ENCODE measurements at places on chromosomes 6 and 20. TPM values are rescaled to one million over a fixed set of nuclear protein-coding genes. Genes with fewer than 3 reads are reported as not detected.

The ADGRF1 gene
- under 0.01 TPM for total RNA-seq

The KCNK17 gene
- not detected for total RNA-seq

- no peak for DNase-seq
These were observed 1.7 kb upstream of the PRELID3B start for GRCh38 chr20:59044295-59044694.

GRCh38 chr6:51842804-51843378 lies 244.5 kb downstream of the PKHD1 start:
- DNase-seq = no peak

GRCh38 chr20:56247954-56248782 lies at the start of gene MC3R:
Gene MC3R (plus strand): TSS chr20:56248732. CDS start chr20:56248844, 112 bp downstream.
- peak; percentile 34 for DNase-seq

- no peak for DNase-seq
These were observed 277.0 kb upstream of the TBX18 start for GRCh38 chr6:85041376-85041775.

DNA sequence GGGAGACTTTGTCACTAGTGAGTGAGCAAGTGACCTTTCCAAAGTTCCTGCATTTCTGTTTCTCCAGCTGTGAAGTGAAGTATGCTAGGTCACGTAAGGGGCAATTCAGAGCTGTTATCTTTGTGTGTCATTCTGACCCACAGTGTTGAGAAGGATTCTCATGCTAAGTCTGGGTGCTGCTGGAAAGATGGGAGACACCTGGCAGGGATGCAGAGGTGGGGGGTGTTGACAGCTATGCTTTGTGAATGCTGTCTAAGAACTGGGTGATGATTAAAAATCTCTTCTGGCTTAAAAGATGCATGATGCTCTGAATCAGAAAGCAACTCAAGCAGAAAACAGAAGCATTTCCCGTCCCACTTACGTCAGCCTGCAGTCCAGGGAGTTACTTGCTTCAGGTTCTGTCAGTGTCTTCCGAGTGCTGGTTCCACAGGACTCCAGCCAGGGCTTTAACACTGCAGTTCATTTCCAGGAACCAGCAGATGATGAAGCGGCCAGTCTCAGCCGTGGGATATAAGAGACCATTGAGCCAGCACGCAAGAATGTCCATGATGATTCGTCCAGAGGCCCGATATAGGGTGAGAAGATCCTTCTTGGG lies 30.9 kb upstream of the ASXL1 start:
- DNase-seq = peak; percentile 71

The WFDC12 gene
- not detected for total RNA-seq

The FOXS1 gene
- 1.7 TPM for total RNA-seq

DNA sequence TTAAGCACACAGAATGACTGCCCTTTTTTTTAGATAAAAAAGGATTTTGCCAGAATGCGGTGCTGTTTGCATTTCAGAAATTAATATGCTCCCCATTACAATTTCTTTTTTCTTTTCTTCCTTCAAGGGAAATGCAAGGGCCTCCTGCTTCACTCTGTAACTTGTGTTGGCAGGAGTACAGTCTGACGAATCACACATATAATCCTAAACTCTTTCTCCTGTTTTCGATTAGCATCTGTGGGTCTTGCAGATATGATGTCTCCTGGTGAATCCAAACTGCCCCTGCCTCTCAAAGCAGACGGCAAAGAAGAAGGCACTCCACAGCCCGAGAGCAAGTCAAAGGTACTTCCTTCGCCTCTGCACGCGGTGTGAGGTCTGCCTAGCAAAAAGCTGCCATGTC lies 149.5 kb downstream of the TMEM242 start:
- no peak for DNase-seq

The PPP1R14C gene
- total RNA-seq = not detected

DNA sequence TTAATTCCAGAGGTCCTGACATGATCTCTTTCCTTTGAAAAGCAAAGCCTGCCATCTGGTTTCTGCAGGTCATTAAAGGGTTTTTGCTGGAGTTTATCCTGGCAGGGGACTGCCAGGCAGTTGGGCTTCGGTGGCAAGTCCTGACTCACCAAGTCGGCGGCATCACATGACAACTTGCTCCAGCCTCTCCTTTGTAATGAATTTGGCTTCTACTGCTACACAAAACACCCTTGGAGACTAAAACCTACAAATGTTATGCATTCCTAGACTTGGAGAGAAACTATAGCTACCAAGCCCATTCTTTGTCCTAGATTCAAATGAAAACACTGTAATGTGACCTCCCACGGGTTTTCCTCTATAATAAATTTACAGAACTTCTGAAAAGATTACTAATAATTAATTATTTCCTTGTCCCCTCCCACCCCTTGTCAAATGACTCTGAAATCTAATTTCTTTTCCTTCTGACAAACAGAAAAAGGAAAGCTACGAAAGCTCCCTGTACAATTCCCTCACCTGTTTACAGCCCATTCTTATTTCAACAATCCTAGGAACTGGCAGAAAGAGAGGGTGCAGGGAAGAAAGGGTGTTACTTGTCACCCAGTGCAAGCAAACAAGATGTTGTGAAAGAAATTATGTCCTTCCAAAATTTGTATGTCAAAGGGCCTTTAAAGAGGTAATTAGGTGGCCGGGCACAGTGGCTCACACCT lies 62.9 kb downstream of the QRSL1 start:
- DNase-seq = peak; percentile 25

The OR12D3 gene
- total RNA-seq = not detected

GRCh38 chr6:26136321-26136720 lies 49.1 kb downstream of the HFE start:
- no peak for DNase-seq

The DEFB124 gene
- not detected for total RNA-seq

The TMX4 gene
- 36.1 TPM for total RNA-seq

DNA sequence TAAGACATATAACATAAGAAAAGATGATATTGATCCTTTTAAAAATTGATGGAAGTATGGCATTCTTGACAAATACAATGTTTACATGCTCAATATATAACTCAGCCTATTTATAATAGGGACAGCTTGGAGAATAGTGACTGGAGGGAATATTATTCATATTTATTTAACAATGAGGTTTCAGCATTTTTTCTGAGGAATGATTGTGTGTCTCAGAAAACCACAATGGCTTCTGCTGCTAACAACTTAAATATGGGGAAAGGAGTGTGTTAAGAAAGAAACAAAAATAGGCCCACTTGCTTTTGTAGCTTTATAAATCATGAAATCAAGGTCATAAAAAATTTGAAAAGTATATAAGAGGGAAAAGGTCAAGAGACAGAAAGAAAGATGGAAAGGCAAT lies 163.2 kb upstream of the TBX18 start:
- DNase-seq = no peak

The LAMA4 gene
- 197 TPM for total RNA-seq

The TBCC gene
- 38.7 TPM for total RNA-seq

GRCh38 chr6:152100183-152100618 lies 292.7 kb downstream of the ESR1 start:
- DNase-seq = peak; percentile 76

- DNase-seq = no peak
These were observed 11.3 kb upstream of the KCNK16 start for GRCh38 chr6:39333644-39334438.

- DNase-seq = no peak
These were observed 248.7 kb downstream of the ZNF217 start for GRCh38 chr20:53344891-53345290.

- DNase-seq = no peak
These were observed 15.1 kb downstream of the SOX4 start for GRCh38 chr6:21608601-21609000.

DNA sequence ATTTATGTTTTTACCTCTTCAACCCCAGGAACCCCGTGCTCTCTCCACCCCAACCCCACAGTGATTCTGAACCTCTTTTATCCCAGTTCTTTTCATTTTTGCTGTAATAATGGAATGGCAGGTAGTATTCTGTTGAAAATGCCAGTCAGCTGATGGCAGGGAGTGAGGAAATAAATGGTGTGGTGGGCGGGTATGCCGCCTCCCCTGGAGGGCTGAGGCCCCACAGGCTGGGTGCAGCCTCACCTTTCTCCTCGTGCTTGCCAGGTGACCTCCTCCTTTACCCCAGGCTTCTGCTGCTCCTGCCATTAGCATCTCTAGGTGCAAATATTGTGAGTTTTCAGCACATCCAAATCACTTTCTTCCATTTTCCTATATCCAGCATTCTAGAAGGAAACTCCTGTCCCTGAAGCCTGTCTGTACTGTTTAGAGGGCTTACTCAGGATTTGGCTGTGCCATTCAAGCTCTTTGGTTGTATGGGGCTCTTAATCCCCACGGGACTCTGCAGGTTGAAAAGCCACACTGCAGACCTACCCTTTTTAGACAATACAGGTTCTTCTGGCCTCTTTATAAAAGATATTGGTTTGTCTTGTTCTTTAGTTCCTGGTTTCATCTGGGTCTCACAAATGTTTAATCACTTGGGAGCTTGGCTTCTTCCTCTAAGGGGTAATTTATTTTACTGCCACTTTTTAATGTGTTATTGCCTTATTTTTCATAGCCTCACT lies 201.8 kb downstream of the JARID2 start:
- DNase-seq = no peak

GRCh38 chr6:13438126-13438525 lies 49.3 kb downstream of the GFOD1 start:
- DNase-seq = no peak

- no peak for DNase-seq
These were observed 868 bp downstream of the METTL24 start for GRCh38 chr6:110357298-110357663.

GRCh38 chr20:50911716-50912115 lies 19.5 kb downstream of the ADNP start:
- DNase-seq = no peak

The PRRT1 gene
- total RNA-seq = under 0.01 TPM

GRCh38 chr6:20203561-20204511 lies 8.4 kb downstream of the MBOAT1 start:
- DNase-seq = peak; percentile 47

The SLC17A1 gene
- not detected for total RNA-seq

- DNase-seq = no peak
These were observed 49.5 kb downstream of the HDAC2 start for GRCh38 chr6:113921299-113921904.

The HLA-E gene
- 165 TPM for total RNA-seq

The ADGRG6 gene
- 33.2 TPM for total RNA-seq

DNA sequence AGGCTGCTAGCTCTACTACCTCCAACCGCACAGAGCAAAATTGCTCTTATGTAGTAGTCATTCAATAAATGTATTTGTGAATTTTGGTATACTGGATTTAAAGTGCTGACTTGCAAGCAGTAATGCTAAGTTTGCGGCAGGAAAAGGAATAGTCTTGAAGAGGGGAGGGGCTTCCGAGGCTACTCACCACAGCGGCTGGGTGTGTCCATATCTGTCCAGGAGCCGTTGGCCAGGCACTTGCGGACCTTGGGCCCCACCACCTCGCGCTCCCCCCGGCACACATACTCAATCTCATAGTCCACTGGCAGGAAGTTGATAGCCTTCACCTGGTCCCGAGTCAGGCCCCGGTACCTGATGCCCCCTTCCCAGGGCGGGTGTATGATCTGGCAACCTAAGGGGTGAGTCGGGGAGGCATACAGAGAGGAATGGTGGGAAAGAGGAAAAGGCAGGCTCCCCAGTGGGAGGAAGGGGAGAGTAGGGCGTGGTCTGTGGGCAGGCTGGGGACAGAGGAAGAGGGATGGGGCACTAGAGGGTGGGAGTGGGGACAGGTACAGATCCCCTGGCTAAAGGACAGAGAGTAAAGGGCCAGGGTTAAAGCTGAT lies 1.7 kb downstream of the GABBR1 start:
- peak; percentile 15 for DNase-seq

All from fibroblast of villous mesenchyme (primary cell).